ENCODE measurements at places on chromosomes 4 and X. TPM values are rescaled to one million over a fixed set of nuclear protein-coding genes. Genes with fewer than 3 reads are reported as not detected.

DNA sequence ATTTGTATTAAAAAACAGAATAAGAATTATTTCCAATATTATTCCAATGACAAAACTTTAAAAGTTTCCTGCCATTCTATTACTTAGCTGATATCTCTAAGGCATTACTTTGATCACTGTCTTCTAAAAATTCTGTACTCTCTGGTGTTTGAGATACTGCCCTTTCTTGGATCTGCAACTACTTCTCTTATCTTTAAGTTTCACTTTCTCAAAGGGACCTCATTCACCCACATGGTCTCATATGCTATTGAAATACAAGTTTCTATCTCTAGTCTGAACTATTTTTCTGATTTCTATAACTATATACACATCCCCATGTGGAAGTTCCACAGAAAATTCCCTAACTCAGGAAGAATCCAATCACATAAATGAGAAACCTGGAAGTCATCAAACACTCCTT is 22.2 kb downstream of the TMPRSS11E start:
- H3K4me3 ChIP-seq, result no peak overlapping the region
- H3K36me3 ChIP-seq, result no peaks in the 10 kb centered on the region

DNA sequence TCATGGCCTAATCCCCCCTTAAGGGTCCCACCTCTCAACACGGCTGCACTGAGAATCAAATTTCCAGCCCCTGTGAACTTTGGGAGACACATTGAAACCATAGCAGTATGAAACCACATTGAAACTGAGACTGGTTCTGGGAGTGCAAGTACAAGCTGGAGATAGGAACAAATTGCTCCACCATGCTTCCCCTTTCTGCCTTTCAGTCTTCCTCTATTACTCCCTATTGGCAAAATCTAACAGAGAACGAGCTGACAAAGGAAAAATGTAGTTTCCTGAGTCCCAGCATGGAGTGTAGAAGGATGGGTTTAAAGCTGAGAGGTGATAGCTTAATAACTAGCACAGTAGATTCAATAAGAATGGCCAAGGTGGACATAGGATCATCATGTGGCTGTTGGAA is 161.7 kb upstream of the RPL34 start:
- no peak overlapping the region for H3K27ac ChIP-seq
- H3K27me3 ChIP-seq, result peaks cover 6% of the 10 kb centered on the region
- H3K4me3 ChIP-seq, result no peak overlapping the region
- DNase-seq, result no peak

- no peak for DNase-seq
- H3K4me1 ChIP-seq, result peaks cover 40% of the 10 kb centered on the region
- peak overlapping the region; percentile 34 for H3K4me3 ChIP-seq
- no peaks in the 10 kb centered on the region for H3K27me3 ChIP-seq
Observed at GRCh38 chr4:94506822-94507221, 55.1 kb downstream of the PDLIM5 start.

GRCh38 chr4:25030277-25031076 is at the start of gene LGI2:
TSS of gene LGI2 (minus strand) at chr4:25030946. CDS start at chr4:25030693, 253 bp downstream.
- no peak within 1 kb of the TSS for H3K4me3 ChIP-seq
- H3K36me3 ChIP-seq, result no peaks in the 10 kb centered on the region
- no peak for DNase-seq
- H3K27ac ChIP-seq, result no peak within 1 kb of the TSS

DNA sequence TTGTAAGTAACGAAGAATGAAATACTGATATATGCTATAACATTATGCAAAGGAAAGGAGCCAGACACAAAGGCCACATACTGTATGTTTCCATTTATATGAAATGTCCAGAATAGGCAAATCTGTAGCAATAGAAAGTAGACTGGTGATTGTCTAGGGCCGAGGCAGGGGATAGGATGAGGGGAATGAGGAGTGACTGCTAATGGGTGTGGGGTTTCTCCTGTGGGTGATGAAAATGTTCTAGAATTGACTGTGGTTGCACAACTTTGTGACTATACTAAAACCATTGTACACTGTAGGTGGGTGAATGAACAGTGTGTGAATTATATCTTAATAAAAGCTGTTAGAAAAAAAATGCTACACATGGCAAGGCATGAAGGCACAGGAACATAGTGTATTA is 19.9 kb upstream of the SUPT20HL1 start:
- H3K27me3 ChIP-seq, result no peaks in the 10 kb centered on the region
- H3K4me3 ChIP-seq, result no peak overlapping the region
- H3K27ac ChIP-seq, result no peak overlapping the region
- H3K4me1 ChIP-seq, result no peaks in the 10 kb centered on the region
- no peaks in the 10 kb centered on the region for H3K36me3 ChIP-seq
- DNase-seq, result no peak

Gene GAGE13
- total RNA-seq, result not detected

Gene GAGE12H
- total RNA-seq, result not detected

DNA sequence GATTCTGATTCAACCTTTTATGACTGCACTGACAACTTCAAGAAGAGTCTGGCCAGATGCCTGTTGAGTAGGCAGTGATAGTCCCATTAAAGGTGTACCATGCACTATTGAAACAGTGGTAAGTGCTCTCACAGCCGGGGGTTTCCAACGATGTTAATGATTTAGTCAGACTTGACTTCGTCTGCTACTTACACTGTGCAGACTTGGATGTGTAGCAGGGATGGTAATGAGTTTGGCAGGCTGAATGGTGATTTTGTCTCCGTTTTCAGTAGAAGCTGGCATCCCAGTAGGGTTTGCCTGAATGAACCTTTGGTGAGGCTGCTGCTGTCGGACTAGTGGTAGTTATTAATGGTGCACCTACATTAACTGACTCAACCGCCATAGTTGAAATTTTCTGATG is 52.0 kb upstream of the TMSB15B start:
- no peak overlapping the region for H3K27ac ChIP-seq
- H3K4me3 ChIP-seq, result no peak overlapping the region

- no peak for DNase-seq
- H3K4me1 ChIP-seq, result no peaks in the 10 kb centered on the region
- H3K27me3 ChIP-seq, result no peaks in the 10 kb centered on the region
- H3K4me3 ChIP-seq, result no peak overlapping the region
- H3K27ac ChIP-seq, result no peak overlapping the region
- no peaks in the 10 kb centered on the region for H3K36me3 ChIP-seq
Observed at GRCh38 chr4:70099206-70099605, 49.0 kb downstream of the HTN1 start.

Gene PAGE2B
- not detected for total RNA-seq

Gene SERTM2
- not detected for total RNA-seq

- peak; percentile 92 for DNase-seq
- no peak overlapping the region for H3K4me3 ChIP-seq
- peaks cover 16% of the 10 kb centered on the region for H3K4me1 ChIP-seq
- H3K36me3 ChIP-seq, result no peaks in the 10 kb centered on the region
- H3K27ac ChIP-seq, result no peak overlapping the region
Observed at GRCh38 chr4:101977076-101977475, 186.5 kb downstream of the BANK1 start.

- no peak overlapping the region for H3K4me3 ChIP-seq
- peak; percentile 42 for DNase-seq
- peaks cover 38% of the 10 kb centered on the region for H3K4me1 ChIP-seq
- no peaks in the 10 kb centered on the region for H3K36me3 ChIP-seq
Observed at GRCh38 chr4:73707918-73708577, 32.3 kb upstream of the CXCL8 start.

Gene TLR6
- total RNA-seq, result 4.8 TPM

GRCh38 chr4:185711726-185712125 is 100.3 kb downstream of the SORBS2 start:
- H3K27ac ChIP-seq, result no peak overlapping the region
- no peaks in the 10 kb centered on the region for H3K4me1 ChIP-seq
- no peaks in the 10 kb centered on the region for H3K36me3 ChIP-seq
- DNase-seq, result no peak

Gene CSAG1
- 1.2 TPM for total RNA-seq

GRCh38 chrX:45421806-45422205 is 221.1 kb upstream of the DIPK2B start:
- DNase-seq, result no peak
- no peaks in the 10 kb centered on the region for H3K27me3 ChIP-seq

Gene HPF1
- total RNA-seq, result 32.6 TPM

Gene CCKAR
- not detected for total RNA-seq

Gene COQ2
- total RNA-seq, result 20.6 TPM

Gene RASL11B
- 0.34 TPM for total RNA-seq

GRCh38 chrX:130105244-130105643 is 5.1 kb downstream of the ELF4 start:
- H3K4me1 ChIP-seq, result peaks cover 14% of the 10 kb centered on the region
- H3K4me3 ChIP-seq, result no peak overlapping the region
- DNase-seq, result no peak
- H3K27ac ChIP-seq, result no peak overlapping the region
- no peaks in the 10 kb centered on the region for H3K27me3 ChIP-seq

- DNase-seq, result no peak
- H3K4me3 ChIP-seq, result peak overlapping the region; percentile 46
- no peaks in the 10 kb centered on the region for H3K36me3 ChIP-seq
- no peak overlapping the region for H3K27ac ChIP-seq
Observed at GRCh38 chr4:169791062-169791461, 33.3 kb upstream of the HPF1 start.

GRCh38 chrX:3697701-3698279 is 15.7 kb downstream of the PRKX start:
- no peaks in the 10 kb centered on the region for H3K36me3 ChIP-seq
- H3K27ac ChIP-seq, result no peak overlapping the region
- no peak overlapping the region for H3K4me3 ChIP-seq
- no peaks in the 10 kb centered on the region for H3K4me1 ChIP-seq

DNA sequence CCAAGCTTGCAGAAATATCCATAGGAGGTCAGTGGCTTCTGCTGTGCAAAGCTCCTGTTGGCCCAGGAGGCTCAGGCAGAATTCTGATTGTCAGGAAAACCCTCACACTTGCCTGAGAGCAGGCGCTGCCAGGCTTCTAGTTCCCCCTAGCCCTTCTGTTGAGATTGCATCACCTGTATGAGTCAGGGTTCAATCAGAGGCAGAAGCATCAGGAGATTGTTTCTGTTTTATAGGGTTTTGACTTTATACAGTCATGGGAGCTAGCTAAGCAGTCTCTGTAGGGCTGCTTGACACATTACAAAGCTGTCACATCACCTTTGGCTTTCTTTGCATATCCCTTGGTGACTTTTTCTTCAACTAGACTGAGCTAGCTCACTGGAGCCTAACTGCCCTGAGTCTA is 27.8 kb downstream of the DIPK2B start:
- H3K36me3 ChIP-seq, result no peaks in the 10 kb centered on the region
- H3K27ac ChIP-seq, result no peak overlapping the region
- H3K27me3 ChIP-seq, result no peaks in the 10 kb centered on the region
- H3K4me1 ChIP-seq, result peaks cover 8% of the 10 kb centered on the region

Gene RP2
- 5.7 TPM for total RNA-seq

- H3K4me1 ChIP-seq, result no peaks in the 10 kb centered on the region
- H3K36me3 ChIP-seq, result no peaks in the 10 kb centered on the region
- DNase-seq, result no peak
- no peak overlapping the region for H3K27ac ChIP-seq
- H3K27me3 ChIP-seq, result no peaks in the 10 kb centered on the region
Observed at GRCh38 chrX:136731207-136731782, 49.4 kb downstream of the ARHGEF6 start.

DNA sequence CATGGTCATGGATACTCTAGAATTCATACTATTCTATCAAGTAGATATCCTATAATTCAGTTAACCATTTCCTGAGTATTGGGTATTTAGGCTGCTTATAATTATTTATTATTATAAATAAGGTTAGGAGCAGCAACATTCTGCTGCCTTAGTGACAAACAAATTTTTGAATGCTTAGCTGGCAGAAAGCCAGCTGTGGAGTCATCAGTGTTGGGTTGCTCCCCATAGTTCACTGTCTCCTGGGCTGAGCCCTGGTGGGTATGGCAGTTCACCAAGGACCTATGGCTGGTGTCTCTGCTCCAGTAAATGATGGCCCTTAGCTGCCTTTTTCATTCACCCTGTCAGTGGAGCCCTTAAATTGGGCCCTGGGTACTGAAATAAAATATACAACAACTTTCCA is 61.8 kb downstream of the SMARCA5 start:
- no peak for DNase-seq
- H3K27ac ChIP-seq, result no peak overlapping the region
- no peaks in the 10 kb centered on the region for H3K36me3 ChIP-seq
- H3K4me3 ChIP-seq, result no peak overlapping the region
